ENCODE measurements at places on chromosomes 12 and 14.

GRCh38 chr14:75514673-75515628 is 7.3 kb upstream of the BATF start:
- DNase-seq, result no peak

GRCh38 chr14:85415015-85415712 is 114.8 kb upstream of the FLRT2 start:
- peak; percentile 100 for DNase-seq

DNA sequence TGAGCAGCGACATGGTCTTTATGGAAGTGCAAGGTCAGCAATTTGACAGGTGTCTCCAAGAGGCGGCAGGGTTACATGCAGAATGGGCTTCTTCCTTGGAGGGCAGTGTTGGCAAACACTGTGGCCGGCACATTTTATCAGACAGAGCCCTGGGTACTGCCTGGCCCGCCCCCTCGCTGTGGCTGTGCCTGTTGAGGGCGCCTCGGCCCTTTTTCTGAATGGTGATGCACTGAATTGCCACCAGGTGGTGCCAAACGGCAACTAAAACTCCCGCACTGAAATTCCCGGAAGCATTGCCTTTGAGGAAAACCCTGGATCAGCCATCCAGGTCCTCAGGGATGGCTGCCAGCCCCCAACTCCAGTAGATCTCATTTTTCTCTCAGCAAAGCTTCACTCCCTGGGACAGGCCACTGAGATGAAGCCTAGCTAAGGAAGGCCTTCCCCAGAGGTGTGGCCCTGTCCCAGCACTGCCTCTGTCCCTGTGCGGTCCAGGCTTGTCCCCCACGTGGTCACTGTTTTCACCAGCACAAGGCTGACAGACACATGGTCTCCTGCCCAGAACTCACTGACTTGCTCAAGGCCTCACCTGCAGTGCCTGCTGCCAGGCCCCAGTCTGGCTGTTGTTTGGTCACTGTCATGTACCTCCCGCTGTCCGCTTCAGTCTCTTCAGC is 73.6 kb downstream of the TESC start:
- DNase-seq, result peak; percentile 51

DNA sequence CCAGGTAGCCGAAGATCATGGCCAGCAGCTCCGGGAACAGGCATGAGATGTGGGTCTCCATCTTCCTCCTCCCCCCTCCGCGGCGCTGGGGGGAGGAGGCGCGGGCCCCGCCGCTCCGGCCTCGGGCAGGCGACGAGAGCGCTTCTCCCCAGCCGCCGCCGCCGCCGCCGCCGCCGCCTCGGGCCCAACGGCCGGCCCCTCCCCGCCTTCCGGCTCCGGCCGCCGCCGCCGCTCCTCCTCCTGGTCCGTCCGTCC is 448 bp downstream of the FBXL14 start:
- DNase-seq, result no peak

GRCh38 chr14:105315211-105315721 is 718 bp downstream of the PACS2 start:
- DNase-seq, result peak; percentile 20

DNA sequence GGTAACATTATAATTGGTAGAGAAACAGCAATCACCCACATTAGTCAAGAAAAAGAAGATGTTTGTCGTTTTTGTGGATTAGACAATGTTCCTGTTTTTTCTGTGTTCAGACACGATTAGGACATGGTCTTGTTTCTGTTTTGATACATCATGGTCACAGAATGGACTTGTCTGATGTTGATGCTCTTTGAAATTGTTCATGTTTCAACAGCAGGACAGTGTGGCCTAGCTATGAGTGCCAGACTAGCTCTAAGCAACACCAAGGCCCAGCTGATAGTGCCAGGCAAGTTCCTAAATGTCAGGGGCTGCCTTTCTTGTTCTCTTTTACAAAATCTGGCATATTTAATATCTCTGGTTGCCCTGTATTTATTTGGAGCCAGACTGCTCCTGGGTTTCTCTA is 40.9 kb upstream of the TOMM20L start:
- no peak for DNase-seq

DNA sequence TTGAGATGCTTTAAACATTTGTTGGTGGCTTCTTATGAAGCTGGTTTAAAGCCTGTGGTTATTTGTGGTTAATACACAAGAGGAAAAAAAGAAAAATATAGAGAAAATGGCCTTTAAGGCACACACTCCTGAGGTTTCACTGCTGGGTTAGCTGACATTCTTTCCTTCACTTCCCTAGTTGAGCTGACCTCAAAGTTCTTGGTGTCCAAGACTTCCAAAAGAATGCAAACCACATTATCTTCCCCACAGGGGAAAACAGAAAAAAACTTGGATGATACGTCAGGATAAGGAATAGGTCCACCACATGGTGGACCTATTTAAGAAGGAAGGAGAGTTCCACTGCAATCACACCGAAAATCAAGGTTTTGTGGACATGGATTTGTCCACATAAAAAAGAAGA is 94.3 kb downstream of the SLC25A21 start:
- DNase-seq, result no peak

DNA sequence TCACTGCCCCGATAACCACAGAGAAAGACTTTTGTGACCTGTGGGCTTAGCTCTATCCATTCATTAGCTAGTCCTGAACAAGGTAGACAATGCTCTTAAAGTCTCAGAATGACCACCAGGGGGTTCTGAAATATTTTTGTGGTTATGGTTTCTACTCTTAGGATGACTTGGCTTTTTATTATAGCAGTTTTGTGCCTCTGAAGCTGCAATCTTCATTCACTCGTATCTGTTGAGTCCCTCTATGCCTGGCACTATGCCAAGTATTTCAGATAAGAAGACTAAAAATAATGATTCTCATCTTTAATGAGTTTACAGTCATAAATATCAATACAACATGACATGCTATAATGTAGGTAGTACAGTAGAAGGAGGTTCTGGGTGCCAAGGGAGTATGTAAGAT is 130.8 kb upstream of the TRHDE start:
- no peak for DNase-seq
